ENCODE measurements at places on chromosomes 1 and 21.

GRCh38 chr1:102790997-102791396 is 317.3 kb downstream of the COL11A1 start:
- no peak for DNase-seq

GRCh38 chr1:60600532-60600931 is 481.8 kb upstream of the NFIA start:
- no peak for DNase-seq

DNA sequence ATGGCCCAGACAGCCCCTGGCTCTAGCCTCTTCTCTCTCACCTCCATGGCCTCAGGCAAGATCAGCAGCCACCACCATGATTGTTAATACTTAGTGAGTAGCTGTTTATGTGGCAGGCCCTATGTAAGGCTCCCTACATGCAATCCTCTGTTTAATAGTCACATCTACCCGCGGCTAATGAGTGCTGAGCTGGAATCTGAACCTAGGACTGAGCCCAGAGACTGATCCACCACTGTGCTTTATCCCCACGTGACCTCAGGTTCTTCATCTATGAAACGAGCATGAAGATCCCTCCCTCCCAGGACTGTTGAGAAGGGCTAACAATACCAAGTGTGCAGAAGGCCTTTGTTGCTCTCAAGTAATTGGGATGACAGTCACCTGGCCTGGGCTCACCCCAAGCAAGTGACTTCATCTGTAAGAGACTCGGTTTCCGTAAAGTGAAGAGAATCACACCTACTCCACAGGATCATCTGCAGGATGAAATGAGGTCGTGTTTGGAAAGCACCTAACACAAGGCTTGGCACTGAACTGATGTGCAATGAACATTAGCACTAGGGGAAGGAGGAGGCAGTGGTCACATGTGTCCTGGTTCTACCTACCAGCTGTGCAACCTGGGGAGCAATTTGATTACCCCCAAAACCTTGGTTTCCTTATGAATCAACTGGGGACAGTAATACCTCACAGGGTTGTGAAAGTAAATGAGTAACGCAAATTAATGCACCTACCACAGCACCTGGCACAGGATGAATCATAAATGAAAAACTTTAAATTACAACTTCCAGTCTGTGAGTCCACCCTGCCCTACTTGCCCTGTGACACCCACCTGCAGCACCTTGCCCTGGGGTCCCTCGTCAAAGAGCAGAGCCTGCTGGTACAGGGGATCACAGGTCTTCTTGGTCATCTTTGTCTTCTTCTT is 37.2 kb downstream of the RIMS3 start:
- no peak for DNase-seq

GRCh38 chr1:41695118-41695745 is 210.7 kb upstream of the EDN2 start:
- DNase-seq = no peak

- no peak for DNase-seq
Measured at GRCh38 chr1:198829944-198830343, 191.1 kb downstream of the PTPRC start.

- DNase-seq = no peak
Measured at GRCh38 chr1:182670032-182670749, 14.2 kb downstream of the RGS8 start.

DNA sequence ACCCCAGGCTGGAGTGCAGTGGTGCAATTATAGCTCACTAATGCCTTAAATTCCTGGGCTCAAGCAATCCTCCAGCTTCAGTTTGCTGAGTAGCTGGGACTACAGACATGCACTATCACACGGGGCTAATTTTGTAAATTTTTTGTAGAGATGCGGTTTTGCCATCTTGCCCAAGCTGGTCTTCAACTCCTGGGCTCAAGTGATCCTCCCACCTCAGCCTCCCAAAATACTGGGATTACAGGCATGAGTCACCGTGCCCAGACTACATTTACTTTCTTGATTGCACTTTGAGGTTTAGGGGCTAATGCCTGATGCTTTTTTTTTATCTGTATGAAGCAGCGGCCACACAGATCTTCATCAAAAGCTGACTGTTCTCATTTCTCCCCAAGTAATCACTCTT is 124.6 kb downstream of the KIF26B start:
- no peak for DNase-seq

GRCh38 chr1:185267701-185268100 is 49.3 kb downstream of the IVNS1ABP start:
- no peak for DNase-seq

DNA sequence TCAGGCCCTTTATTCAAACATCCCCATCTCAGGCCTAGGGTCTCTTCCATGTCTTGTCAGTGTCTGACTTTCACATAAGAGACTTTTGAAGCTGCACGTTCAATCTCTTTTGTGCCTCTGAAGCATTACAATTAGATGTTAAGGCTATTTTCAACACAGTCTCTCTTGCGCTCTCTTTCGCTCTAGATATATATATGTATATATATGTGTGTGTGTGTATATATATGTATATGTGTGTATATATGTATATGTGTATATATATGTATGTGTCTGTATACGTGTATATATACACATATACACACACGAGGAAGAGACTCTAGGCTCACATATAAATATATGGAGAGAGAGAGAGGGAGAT is 162.5 kb upstream of the RNPC3 start:
- no peak for DNase-seq

DNA sequence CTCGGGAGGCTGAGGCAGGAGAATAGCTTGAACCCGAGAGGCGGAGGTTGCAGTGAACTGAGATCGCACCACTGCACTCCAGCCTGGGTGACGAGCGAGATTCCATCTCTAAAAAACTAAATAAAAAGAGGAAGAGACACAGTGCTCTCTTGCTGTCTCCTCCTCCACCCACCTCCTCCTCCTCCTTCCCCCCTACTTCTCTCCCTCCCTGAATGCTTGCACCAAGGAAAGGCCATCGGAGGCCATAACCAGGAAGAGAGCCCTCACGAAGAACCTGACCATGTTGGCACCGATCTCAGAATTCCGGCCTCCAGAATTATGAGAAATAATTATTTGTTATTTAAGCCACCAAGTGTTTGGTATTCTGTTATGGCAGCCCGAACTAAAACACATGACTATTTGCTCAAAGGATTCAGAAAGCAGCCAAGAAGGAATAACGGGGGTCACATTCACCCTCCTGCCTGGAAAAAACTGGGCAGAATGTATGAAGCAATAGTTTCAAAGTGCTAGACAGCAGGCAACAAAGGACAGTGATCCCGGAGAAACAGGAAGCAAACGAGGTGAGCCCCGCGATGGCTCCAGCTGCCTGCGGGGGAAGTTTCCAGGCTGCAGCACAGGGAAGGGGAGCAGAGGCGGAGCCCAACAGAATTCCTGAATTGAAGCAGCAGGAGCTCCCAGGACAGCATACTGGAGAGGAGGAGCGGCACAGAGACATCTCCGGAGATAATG is 35.8 kb downstream of the LDLRAD1 start:
- no peak for DNase-seq

- DNase-seq = no peak
Measured at GRCh38 chr1:36934061-36934460, 100.3 kb downstream of the GRIK3 start.

DNA sequence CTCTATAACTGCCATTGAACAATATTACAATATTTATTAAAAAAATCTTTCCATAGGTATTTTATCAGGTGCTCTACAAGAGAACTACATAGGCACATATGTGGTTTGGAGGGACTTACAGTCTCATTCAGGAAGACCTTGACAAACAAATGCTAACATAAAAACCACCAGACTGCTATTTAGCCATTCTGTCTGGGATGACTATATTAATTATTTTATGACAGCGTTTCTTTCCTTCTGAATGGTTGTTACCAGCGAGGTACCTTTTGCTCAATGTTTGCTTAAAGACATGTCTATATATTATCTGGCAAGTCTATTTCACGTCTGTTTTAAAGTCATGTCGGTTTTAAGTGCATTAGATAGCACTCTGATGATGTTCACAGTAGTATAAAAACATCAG is 69.7 kb downstream of the RUNX1 start:
- no peak for DNase-seq

DNA sequence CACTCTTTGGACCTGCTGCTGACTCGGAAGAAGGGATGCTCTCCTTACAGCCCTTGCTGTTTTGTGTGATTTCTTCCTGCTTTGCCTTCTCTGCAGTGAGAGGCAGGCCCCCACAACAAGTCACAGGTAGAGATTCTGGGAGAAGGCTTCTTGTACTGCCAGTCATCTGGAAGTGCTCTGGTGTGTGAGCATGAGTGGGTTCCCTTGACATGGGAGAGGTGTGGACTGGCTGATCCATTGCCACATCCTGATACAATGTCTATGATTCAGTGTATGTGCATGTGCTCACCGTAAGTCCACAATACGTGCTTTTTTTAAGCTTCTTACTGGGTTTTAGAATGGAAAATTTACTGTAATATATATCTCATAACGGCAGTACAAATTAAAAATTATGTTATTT is 46.0 kb upstream of the PLA2G4A start:
- no peak for DNase-seq

Data from activated CD4-positive, CD25-positive, alpha-beta regulatory T cell (primary cell).